Activated T-cell treated with anti-CD3 and anti-CD28 coated beads, Interleukin-2, amount 50 U/mL, for 24 hours (primary cell): ENCODE measurements at places on chromosomes 13 and 19.

DNA sequence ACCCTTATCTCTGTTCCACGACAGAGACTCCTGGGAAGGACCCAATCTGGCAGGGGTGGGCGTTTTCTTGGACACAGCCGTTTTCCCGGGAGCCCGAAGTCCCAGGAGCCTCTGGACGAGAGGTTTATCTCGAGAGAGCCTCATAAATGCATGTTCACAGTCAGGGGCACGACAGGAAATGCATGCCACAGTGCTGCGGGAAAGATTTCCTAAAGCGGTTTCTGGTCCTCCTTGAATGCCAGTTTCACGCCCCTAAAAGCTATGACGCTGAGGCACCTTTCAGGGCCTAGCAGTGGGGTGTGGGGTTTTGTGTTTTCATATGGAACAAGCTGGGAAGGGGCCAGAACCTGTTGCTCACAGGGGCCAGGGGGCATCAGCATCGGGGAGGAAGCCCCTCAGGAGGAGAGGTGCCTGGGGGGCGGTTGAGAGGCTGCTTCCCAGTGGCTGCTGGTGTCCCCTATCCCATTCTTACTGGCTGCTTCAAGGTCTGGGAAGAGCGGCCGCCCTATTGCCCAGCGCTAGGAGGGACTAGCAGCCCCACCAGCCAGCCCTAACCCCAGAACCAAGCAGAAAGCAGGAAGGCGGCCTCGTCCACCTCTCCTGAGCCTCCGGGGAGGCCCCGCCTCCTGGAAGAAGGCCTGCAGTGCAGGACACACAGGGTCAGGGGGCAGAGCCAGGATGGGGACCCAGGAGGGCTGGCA is 157.0 kb downstream of the KDM4B start:
- DNase-seq = no peak

- DNase-seq = no peak
Measured at GRCh38 chr13:65488606-65489005, 1741.5 kb downstream of the PCDH9 start.

DNA sequence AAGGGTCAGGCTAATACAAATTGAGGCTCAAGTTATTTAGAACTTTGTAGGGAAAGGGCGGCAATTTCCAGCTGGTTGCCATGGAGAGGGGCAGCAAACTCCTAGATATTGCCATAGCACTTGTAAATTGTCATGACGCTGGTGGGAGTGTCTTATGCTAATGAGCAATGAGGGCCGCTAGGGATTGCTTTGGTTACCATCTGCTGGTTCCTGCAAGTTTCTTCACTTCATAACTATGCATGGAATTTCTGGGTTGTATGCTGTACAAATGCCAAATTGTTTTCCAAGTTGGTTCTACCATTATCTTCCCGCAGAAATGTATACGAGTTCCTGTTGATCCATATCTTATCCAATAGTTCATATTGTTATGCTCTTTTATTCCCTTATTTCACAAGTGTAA is 1339.4 kb downstream of the EFNB2 start:
- no peak for DNase-seq

DNA sequence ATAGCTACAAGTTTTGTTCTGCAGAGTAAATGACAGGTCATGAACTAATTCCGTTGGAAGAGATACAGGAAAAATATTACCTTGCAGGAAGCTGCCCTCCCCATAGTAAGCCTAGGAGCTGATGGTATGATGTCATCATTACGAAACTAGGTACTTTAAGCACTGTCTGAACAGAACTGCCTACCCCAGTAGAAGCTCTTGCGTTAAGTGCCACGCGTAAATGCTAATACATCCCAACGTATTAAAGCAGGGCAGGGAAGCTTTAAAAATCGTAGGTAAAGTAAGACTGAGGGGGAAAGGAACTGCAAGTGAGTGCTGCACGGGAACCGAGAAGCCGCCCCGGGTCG is 572 bp downstream of the UGGT2 start:
- no peak for DNase-seq

GRCh38 chr13:54347531-54347930 is 1318.9 kb downstream of the OLFM4 start:
- DNase-seq = no peak
